Hippocampal formation (tissue), 2 donors: ENCODE measurements at places on chromosomes 13 and 19.
A peak's percentile ranks its signal among the peaks of the same experiment; 100 is the strongest.

GRCh38 chr13:39577838-39578491, 25.0 kb downstream of the LHFPL6 start:
- no peak for DNase-seq

GRCh38 chr19:18782559-18783225, 8.4 kb downstream of the COMP start:
- no peak for DNase-seq

DNA sequence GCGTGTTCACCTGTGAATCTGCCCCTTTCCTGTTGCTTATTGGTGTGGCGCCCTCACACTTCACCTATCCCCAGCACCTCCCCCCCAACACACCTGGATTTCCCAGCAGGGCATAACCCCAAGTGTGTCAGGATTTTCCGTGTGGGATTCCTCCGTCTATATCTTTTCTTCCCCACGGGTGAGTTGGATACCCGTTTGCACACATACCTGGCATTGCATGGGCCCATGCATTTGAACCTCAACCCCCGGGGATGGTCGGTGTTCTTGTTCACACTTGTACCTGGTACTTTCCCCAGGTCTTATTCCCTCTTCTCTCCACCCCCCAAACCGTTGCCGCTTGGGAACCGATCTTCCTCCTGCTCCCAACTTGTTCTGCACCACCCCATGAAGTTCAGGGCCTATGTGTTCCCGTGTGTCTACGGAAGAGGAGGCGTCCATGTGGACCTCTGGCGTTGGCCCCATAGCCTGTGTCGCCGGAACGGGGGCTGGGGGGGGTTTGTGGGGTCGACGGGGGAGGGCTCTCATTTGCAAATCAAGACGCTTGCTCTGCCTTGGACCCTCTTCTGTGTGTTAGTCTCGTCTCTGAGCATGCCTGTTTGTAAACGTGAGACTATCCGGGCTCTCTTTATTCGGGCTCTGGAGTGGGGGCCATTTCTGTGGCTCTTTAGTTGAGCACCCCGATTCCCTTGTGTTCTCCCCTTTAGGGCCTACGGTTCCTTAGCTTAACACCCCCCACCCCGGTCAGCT, 1.7 kb downstream of the PRR12 start:
- DNase-seq = no peak

- DNase-seq = no peak
Observed at GRCh38 chr19:40210889-40211288, 7.3 kb downstream of the TTC9B start.

DNA sequence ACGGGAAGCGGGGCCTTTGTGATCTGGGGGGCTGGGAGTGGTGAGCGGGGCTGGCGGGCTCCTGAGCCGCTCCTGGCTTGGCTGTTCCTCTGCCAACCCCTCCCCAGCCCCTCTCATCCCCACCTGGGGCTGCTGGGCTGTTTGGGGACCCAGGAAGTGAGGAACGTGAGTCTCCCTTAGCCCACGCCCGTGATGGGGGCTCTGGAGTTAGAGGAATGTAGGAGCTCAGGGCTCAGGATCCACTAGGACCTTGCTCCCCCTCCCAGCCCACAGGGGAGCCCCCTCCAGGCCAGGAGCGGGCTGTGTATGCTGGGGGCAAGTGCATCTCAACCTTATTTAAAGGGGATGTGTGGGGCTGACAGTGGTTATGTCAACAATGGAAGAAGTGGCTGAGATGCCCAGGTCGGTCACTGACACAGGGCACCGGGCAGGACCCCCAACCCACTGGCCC, 134.1 kb downstream of the URI1 start:
- no peak for DNase-seq

- no peak for DNase-seq
Observed at GRCh38 chr19:269241-269640, 22.0 kb downstream of the PLPP2 start.

GRCh38 chr19:55675661-55676354, 782 bp downstream of the EPN1 start:
- DNase-seq = no peak

DNA sequence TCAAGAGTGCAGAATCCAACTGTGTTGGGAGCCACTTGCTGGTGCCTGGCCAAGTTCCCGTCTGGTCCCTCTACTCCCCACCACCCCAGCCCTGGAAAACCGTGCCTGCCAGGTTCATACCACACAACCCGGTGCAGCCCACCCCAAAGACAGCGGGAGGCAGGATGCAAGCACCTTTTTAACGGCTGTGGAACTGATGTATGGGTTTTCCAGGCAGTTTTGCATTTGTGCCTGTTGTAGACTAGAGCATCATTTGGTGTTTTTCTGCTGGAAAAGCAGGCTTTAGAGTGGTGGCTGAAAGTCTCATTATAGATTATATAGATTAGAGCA, 13.5 kb downstream of the TFDP1 start:
- DNase-seq = no peak

DNA sequence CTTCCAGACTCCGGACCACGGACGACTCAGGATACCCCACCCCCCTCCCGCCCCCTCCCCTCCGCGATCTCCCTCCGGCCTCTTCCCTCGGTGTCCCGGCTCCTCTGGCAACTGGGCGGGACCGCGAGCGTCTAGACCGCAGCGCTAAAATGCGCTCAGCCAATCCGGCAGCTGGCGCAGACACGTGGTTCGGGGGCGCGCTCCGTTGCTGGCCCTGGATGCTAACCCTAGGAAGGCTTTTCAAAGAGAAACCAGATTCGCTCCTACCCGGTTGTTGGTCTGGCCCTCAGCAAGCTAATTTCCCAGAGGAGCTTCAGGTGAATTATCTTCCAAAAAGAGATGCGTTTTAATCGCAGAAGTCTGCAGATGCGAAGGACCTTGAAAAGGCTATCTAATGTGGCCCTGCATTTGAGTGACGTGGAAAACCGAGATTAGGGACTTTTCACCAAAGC, at the start of gene DZIP1:
DZIP1 (minus strand) TSS at position 106 of the 452 bp plus-strand sequence. CDS start 2,677 bp downstream, outside the sequence.
- DNase-seq = peak; percentile 50

DNA sequence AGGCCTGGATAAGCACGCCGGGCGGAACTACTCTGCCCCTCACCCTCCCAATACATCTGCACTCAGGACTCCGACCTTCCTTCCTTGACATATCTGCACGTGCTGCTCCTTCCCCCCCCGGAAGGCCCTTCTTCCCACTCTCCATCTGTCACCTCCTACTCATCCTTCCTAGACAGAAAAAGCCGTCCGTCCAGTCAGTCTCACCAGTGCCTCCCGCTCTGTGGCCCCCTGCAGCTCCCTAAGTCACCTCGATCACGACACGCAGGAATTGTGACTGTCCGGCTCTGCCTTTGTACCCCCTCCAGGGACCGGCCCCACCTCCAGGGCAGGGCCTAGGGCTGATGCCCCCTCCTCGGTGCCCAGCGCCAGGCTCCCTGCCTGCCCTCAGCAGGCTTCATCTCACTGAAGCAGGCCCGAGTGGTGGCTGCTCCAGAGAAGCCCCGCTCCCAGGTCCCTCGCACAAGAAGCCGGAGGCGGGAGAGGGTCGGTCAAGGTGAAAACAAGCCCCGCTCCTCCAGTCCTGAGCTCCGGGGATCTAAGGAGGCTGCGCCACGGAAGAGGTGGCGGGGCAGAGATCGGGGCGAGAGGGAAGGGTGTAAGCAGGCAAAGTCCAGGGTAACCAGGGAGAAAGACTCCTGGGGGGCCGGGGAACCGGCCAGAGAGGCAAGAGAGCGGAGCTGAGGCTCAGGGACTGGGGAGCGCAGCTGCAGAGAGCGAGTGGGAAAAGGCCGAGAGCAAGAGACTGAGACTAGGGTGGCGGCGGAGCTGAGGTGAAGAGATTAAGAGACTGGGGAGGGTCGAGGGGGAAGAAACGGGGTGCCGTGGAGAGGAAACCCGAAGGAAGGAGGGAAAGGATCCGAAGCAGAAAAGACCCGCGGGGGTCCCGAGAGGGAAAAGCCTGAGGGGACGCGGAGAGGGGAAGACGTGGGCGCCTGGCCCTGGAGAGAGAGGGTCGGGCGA, 1.1 kb downstream of the PPP6R1 start:
- DNase-seq = no peak

DNA sequence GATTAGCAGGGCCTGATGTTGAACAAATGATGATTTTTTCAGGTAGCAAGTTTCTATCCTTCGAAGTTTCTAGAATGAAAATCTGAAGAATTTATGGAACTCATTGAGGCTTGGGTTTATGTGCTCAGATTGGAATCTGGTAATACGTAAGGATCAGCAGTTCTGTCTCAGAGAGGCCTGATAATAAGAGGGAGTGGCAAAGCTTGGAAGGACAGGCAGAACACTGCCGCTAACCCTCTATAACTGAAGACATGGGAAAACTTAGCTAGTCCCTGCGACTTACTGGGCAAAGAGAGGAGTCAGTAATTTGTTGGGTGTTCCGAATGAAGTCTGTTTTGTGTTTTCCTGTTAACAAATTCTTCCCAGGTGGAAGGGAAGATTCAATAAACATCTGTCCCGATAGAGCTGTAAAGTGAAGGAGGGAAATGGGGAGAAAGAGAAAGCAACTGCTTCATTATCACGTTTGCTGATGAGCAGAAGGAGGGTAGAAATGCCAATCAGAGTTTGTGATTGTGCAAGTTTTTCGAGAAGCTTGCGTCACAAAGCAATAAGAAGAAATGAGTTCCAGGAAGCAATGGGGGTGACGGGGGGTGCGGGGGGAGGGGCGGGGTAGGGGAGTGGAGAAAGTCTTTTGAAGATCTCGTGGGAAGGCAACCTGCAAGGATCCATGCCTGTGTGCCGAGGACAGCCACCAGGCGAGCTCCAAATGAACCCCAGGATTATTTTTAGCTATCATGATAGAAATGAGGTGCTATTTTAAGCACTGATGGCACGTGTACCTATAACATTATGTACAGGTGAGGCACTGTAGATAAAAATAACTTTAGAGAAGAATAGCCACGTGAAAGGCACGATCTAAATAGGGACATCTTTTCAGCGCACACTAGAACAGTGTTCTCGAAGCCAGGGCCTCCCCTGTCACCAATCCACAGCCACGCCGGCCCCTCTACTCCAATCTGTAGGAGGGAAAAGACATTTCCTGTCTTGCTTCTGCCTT, 224.1 kb downstream of the FGF9 start:
- DNase-seq = no peak

DNA sequence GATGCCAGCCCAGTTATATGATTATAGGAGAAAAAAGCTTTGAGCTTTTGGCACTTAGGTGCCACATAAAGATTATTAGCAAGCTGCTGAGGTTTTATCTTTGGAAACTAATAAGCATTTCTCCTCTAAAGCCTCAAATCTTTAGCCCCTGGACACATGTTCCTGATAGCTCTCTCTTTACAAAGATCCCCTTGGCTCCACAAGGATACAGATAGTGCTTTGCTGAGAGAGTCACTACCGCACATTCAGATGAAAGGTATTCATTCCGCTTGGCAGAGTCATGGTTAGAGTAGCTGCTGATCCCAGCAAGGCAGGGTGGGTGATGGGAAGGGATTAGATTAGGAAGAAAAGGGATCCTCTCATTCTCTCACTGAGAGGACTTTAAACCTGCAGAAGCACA, 28.2 kb upstream of the PSG7 start:
- DNase-seq = no peak

- no peak for DNase-seq
Observed at GRCh38 chr13:78598966-78599644, 4.2 kb downstream of the POU4F1 start.

GRCh38 chr13:50167224-50167947, 152.1 kb downstream of the KCNRG start:
- no peak for DNase-seq

- no peak for DNase-seq
Observed at GRCh38 chr13:114177245-114178010, 1.6 kb upstream of the CFAP97D2 start.

- DNase-seq = no peak
Observed at GRCh38 chr19:12425236-12425887, 15.5 kb downstream of the ZNF443 start.

DNA sequence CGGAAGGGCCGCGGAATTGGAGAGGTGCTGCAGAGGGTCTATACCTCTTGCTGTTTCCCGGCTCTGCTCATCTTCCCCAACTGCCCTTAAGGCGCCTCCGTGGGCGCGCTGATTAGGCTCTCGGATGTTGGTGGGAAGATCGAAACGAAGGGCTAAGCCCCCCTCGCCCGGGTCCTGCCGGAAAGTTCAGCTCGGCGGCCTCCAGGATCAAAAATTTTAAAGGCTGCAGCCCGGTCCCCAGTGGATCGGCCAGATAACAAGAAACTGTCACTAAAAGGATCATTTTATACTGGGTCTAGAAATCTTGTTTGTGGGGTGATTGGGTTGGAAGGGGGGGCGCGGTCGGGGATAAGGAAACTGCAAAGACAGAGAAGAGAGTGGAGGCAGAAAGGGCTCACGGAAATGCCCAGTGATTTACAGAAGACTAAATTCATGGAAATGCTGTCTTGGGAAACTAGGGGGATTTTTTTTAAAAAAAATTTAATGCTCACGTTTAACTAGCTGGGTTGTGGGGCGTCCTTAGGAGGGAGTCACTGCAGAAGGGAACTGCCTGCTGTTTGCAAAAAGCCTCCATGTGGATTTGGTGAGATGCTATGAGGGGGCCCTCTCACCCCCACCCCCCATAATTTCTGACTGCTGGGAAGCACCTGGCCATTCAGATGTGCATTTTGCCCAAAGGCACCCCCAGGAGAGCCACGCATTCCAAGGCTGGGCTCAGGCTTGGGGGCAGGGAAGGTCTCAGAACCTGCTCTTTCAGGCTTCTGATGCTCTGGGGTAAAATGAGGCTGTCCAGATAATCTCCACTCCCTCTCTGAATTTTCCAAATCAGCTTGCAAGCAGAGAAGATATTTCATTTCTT, 7.7 kb downstream of the CDX2 start:
- DNase-seq = no peak

DNA sequence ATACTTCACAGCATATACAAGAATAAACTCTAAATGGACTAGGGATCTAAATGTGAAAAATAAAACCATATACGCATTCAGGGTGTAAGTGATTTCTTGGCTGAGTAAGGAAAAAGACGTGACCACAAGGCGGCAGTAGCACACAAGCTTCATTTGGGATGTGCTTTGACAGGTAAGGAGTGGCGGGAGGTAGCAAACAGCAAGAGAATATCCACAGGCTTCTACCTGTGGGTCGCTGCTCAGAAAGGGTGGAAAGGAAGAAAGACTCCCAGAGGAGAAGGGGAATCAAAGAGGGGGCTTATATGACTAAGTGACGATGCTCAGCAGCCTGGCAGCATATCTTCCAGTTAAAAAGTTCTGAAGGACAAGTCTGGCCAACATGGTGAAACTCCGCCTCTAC, 2.5 kb upstream of the ZNF121 start:
- peak; percentile 38 for DNase-seq

DNA sequence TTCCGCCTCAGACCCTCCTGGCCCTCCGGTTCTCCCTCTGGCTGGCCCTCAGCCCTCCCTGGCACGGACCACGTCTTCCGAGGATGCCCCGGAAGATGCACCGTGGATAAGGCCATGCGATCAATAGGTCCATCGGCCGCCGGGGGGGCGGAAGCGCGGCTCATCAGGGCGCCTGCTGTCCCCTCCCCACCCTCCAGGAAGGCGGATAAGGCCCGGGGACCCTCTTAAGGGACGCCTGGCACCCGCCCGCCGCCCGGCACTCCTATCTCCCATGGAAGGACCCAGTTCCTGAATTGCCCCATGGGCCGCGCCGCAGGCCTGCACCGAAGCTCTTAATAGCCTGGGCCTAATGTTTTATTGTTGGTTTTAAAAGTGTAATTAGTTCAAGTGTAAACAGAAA, 46.2 kb upstream of the TCF3 start:
- no peak for DNase-seq
